Peyer's patch (tissue), 4 donors: ENCODE measurements at places on chromosomes 11 and 22. TPM values are rescaled to one million over a fixed set of nuclear protein-coding genes. Genes with fewer than 3 reads are reported as not detected.

The PTPN5 gene
- not detected for total RNA-seq

The SLC5A1 gene
- 1,055 TPM for total RNA-seq

The GLYAT gene
- not detected for total RNA-seq

The TMEM86A gene
- not detected for total RNA-seq

The KDELR3 gene
- 2.5 TPM for total RNA-seq

The CHRDL2 gene
- total RNA-seq = not detected

The KCNJ4 gene
- total RNA-seq = not detected

The IGF2 gene
- 9.9 TPM for total RNA-seq

The NRIP3 gene
- 1.7 TPM for total RNA-seq

The MIAT gene
- total RNA-seq = 6.3 TPM

The NTM gene
- total RNA-seq = 2.8 TPM

The ACR gene
- not detected for total RNA-seq

The MMP12 gene
- not detected for total RNA-seq

The PRG2 gene
- total RNA-seq = not detected

- H3K4me1 ChIP-seq = no peaks in the 10 kb centered on the region
- H3K27ac ChIP-seq = no peak overlapping the region
- DNase-seq = no peak
- no peaks in the 10 kb centered on the region for H3K27me3 ChIP-seq
- H3K36me3 ChIP-seq = no peaks in the 10 kb centered on the region
Observed at GRCh38 chr11:101459020-101459419, 124.8 kb downstream of the TRPC6 start.

- H3K4me1 ChIP-seq = peaks cover 12% of the 10 kb centered on the region
- no peak overlapping the region for H3K4me3 ChIP-seq
- peak overlapping the region; percentile 79 for H3K27ac ChIP-seq
Observed at GRCh38 chr11:45267652-45268299, 18.4 kb downstream of the SYT13 start.

DNA sequence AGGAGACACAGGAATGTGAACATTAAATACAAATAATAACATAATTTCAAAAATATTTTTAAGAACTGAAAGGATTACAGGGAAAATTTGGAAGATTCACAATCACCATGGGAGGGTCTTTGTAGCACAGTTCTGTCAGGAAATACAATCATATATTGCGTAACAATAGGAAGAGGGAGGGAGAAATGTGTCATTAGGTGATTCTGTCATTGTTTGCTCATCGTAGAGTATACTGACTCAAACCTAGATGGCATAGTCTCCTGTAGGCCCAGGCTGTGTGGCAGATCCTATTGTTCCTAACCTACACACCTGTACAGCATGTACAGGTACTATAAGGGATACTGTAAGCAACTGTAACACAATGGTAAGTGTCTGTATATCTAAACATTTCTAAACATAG, 330.4 kb downstream of the BRD1 start:
- no peak overlapping the region for H3K27ac ChIP-seq
- no peaks in the 10 kb centered on the region for H3K27me3 ChIP-seq
- H3K4me1 ChIP-seq = no peaks in the 10 kb centered on the region
- H3K4me3 ChIP-seq = no peak overlapping the region
- no peaks in the 10 kb centered on the region for H3K36me3 ChIP-seq

- no peaks in the 10 kb centered on the region for H3K4me1 ChIP-seq
- H3K27ac ChIP-seq = no peak within 1 kb of the TSS
- no peaks in the 10 kb centered on the region for H3K27me3 ChIP-seq
- DNase-seq = peak; percentile 89
Observed at GRCh38 chr11:27362749-27363575, at the start of gene CCDC34. Gene CCDC34 (minus strand): TSS chr11:27363215. CDS start chr11:27363194, 21 bp downstream.

DNA sequence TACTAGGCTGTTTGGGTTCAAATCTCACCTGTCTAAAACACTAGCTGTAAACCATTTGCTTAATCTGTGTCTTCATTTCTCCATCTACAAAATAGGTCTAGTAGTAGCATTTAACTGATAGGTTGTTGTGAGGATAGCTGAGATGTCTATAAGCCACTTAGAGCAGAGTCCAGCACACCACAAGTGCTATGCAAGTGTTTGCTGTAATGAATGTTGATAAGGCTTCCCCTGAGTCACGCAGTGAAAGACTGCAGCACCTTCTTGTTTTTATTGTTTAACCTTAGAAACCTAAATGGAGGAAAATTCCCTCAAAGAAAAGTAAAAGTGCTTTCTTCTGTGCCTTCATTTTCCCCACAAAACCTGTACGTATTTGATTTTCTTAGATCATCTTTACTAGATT, 23.1 kb upstream of the LDHA start:
- H3K27ac ChIP-seq = no peak overlapping the region
- no peak overlapping the region for H3K4me3 ChIP-seq
- H3K36me3 ChIP-seq = no peaks in the 10 kb centered on the region
- DNase-seq = no peak
- H3K4me1 ChIP-seq = no peaks in the 10 kb centered on the region

DNA sequence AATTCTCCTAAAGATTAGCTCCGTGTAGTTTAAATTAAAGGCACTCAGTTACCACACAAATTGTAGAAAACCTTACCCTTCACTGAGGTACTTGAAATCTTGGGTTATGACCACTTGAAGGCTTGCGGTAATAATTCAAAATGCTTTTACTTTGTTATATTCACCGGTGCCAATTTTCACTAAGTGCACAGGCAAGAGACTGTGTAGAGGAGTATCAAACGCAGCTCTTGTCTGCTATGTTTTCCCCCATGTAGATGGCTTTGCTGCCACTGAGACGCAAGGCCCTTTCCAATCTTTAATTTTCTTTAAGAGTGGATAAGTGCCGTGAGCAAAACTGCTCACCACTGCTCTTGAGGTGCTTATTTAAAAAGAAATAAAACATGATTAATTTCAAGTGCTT, 155.8 kb downstream of the CADM1 start:
- DNase-seq = no peak
- H3K4me1 ChIP-seq = no peaks in the 10 kb centered on the region
- no peak overlapping the region for H3K27ac ChIP-seq
- no peaks in the 10 kb centered on the region for H3K27me3 ChIP-seq
- no peaks in the 10 kb centered on the region for H3K36me3 ChIP-seq
- no peak overlapping the region for H3K4me3 ChIP-seq

- H3K27me3 ChIP-seq = no peaks in the 10 kb centered on the region
- DNase-seq = no peak
- H3K4me1 ChIP-seq = no peaks in the 10 kb centered on the region
Observed at GRCh38 chr22:30210235-30210909, 36.2 kb downstream of the LIF start.

DNA sequence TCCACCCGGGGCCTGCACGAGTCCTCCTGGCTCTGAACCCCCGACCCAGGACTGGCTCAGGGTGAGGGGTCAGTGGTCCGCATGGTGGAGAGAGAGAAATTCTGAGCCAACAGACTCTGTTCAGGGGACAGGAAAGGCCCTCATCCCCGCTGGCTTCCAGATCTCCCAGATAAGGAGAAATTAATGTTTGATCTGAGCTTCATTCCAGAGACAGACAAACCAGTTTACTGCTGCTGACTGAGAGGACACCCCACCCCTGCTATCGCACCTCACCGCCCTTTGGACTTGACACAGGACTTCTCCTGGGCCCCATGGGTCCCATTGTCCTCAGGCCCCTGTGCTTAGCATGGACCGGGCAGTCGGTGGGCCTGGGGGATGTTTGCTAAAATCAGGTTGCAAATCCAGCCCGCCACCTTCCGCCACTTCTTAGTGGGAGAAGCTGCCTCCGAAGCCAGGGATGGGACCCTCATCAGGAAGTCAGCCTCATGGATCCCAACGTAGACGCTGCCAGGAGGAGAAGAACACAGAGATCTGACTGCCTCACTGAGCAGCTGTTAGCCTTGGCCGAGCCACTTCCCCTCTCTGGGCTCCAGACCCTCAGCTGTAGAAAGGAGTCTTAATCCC, 11.2 kb upstream of the UPK3A start:
- peak; percentile 90 for DNase-seq
- no peaks in the 10 kb centered on the region for H3K36me3 ChIP-seq
- no peaks in the 10 kb centered on the region for H3K27me3 ChIP-seq
- peaks cover 5% of the 10 kb centered on the region for H3K4me1 ChIP-seq
- no peak overlapping the region for H3K4me3 ChIP-seq
- no peak overlapping the region for H3K27ac ChIP-seq

DNA sequence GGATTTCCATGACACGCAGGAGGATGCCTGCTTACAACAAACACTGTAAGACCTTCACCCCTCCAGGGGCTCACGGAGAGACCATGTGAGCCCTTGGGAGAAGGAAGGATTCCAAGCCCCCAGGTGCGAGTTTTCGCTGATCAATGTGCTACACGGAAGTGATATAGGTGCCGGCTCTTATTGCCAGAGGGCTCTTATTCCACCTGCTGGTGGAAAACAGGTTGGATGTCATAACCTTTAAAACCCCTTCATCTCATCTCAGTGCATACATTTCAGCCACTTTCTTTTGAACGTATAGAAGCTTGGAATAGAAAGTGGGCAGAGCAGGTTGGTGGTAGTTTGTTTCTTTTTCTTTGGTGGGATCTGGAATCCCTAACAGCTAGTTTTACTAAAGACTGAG, 25.8 kb downstream of the LAYN start:
- DNase-seq = no peak
- no peaks in the 10 kb centered on the region for H3K36me3 ChIP-seq
- no peaks in the 10 kb centered on the region for H3K27me3 ChIP-seq
- H3K4me1 ChIP-seq = no peaks in the 10 kb centered on the region
- no peak overlapping the region for H3K27ac ChIP-seq
- no peak overlapping the region for H3K4me3 ChIP-seq

GRCh38 chr22:48757985-48758561, 1069.6 kb downstream of the BRD1 start:
- H3K4me1 ChIP-seq = no peaks in the 10 kb centered on the region
- H3K36me3 ChIP-seq = no peaks in the 10 kb centered on the region
- H3K27me3 ChIP-seq = no peaks in the 10 kb centered on the region
- H3K27ac ChIP-seq = no peak overlapping the region

DNA sequence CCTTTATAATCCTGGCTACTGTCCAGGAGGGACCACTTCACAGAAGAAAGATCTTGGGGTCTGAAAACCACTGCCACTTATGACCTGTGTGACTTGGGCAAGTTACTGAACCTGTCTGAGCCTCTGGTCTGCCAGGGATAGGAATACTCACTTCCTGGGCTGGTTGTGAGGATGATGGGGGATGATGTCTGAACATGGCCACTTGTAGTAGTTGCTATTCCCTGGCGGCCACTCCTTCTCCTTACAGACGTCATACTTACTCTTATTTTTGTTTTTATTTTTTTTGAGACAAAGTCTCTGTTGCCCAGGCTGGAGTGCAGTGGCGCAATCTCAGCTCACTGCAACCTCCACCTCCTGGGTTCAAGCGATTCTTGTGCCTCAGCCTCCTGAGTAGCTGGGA, 26.1 kb downstream of the CD82 start:
- no peaks in the 10 kb centered on the region for H3K27me3 ChIP-seq
- H3K36me3 ChIP-seq = no peaks in the 10 kb centered on the region
- peaks cover 8% of the 10 kb centered on the region for H3K4me1 ChIP-seq
- DNase-seq = no peak
- no peak overlapping the region for H3K4me3 ChIP-seq

GRCh38 chr11:62439785-62440602, 21.2 kb downstream of the SCGB1A1 start:
- H3K27ac ChIP-seq = peak overlapping the region; percentile 53
- no peaks in the 10 kb centered on the region for H3K27me3 ChIP-seq
- peaks cover 13% of the 10 kb centered on the region for H3K4me1 ChIP-seq
- H3K36me3 ChIP-seq = no peaks in the 10 kb centered on the region

DNA sequence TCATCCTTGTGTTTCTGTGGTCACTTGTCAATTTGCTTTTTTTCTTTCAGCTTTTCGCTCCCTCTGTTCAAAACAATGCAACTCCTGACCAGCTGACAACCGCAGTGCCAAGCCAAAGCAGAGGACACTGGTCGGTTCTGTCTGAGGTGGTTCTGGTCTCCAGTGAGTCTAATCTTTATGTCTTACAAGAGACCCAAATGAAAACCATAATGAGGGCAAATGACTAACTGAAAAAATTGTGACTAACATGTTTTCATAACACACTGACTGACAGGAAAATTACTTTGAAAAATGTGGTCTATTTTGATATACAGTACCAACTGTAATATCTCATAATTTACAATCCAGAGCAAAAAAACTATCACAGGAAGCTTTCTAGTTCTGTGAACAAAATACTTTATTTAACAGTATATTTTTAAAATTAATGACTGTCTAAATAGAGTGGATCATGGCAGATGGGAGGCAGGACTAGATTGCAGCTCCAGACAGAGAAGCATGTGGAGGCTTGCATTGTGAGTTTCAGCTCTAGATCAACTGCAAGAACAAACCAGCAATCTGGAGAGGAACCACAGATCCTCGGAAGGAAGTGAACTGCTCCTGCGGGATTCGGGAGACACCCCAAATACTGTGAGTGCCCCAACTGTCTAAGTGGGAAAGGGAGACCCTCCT, 311.8 kb downstream of the SBF2 start:
- no peaks in the 10 kb centered on the region for H3K4me1 ChIP-seq
- DNase-seq = no peak
- H3K36me3 ChIP-seq = no peaks in the 10 kb centered on the region
- H3K27me3 ChIP-seq = no peaks in the 10 kb centered on the region
- no peak overlapping the region for H3K27ac ChIP-seq
- H3K4me3 ChIP-seq = no peak overlapping the region

GRCh38 chr22:47035425-47035881, 273.0 kb downstream of the TBC1D22A start:
- no peak overlapping the region for H3K4me3 ChIP-seq
- no peaks in the 10 kb centered on the region for H3K36me3 ChIP-seq
- no peaks in the 10 kb centered on the region for H3K27me3 ChIP-seq

DNA sequence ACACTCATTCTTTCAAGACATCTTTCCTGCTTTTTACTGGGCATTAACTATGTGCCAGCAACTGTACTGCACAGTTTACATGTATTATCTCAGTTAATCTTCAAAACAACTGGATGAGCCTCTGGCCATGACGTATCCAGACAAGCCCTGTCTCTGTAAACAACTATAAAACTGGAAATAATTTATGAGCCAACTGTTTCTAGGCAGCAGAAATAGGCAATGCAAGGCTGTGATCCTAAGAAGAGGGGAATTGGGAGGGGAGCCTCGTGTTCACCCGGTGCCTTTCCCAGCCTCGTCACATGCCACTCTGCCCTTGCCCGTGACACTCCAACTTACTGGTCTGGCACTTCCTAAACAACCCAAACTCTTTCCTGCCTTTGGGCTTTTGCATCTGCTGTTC, 82.8 kb downstream of the FBXO7 start:
- H3K36me3 ChIP-seq = no peaks in the 10 kb centered on the region
- DNase-seq = no peak
- H3K4me3 ChIP-seq = no peak overlapping the region
- peak overlapping the region; percentile 9 for H3K27ac ChIP-seq
- no peaks in the 10 kb centered on the region for H3K4me1 ChIP-seq

DNA sequence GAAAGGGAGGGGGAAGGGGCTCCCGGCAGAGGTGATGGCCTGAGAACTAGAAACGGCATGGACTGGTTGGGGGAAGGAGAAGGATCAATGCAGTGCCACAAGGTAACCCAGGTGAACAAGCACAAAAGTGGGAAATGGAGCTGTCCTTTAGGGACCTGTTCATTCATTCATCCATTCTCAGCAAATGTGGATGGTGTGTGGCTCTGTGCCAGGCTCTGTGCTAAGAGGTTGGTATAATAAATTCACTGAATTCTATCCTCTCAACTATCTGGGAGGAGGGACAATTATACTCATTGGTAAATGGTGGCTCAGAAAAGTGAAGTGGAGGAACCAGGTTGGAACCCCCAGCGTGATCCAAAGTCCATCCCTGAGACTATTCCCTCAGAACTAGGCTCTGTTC, 18.6 kb upstream of the ARAP1 start:
- no peak overlapping the region for H3K27ac ChIP-seq
- no peaks in the 10 kb centered on the region for H3K36me3 ChIP-seq
- H3K4me1 ChIP-seq = peaks cover 24% of the 10 kb centered on the region
- no peak for DNase-seq
- no peaks in the 10 kb centered on the region for H3K27me3 ChIP-seq
